Stimulated activated CD8-positive, alpha-beta memory T cell treated with anti-CD3 and anti-CD28 coated beads, Interleukin-4, amount 100 ng/mL, for 1 hour (primary cell): ENCODE measurements at places on chromosomes 5 and 9.

DNA sequence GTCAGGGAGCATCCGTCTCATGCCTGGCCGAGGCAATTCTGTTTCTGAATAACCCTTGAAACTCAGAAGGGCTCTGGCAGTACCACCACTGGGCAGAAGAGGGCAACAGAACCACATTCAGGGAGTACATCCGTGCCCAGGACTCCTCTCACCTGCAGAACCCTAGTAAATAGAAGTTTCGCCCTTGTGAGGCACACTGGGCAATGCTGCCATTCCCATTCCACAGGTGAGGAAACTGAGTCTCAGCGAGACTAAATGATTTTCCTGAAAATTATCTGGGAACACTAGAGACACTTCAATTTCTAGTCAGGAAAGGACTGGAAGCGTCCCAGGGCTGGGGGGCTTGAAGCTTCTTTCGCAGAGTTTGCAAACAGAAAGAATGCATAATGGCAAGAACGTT, 74.7 kb downstream of the FGF1 start:
- peak; percentile 31 for DNase-seq

GRCh38 chr9:99118782-99119466, 14.0 kb downstream of the TGFBR1 start:
- no peak for DNase-seq

DNA sequence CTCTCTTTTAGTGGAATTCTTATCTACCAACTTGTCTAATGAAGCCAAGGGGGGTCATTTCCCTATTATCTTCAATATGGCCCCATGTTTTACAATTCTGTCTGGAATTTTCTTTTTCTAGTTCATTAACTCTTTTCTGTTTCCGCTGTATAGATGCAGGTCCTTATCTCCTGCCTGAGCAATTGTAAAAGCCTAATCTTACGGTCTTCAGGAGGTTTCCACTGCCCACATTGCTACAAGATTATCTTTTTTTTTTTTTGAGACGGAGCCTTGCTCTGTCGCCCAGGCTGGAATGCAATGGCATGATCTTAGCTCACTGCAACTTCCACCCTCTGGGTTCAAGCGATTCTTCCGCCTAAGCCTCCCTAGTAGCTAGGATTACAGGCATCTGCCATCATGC, 132.3 kb downstream of the UNC13B start:
- DNase-seq, result no peak

DNA sequence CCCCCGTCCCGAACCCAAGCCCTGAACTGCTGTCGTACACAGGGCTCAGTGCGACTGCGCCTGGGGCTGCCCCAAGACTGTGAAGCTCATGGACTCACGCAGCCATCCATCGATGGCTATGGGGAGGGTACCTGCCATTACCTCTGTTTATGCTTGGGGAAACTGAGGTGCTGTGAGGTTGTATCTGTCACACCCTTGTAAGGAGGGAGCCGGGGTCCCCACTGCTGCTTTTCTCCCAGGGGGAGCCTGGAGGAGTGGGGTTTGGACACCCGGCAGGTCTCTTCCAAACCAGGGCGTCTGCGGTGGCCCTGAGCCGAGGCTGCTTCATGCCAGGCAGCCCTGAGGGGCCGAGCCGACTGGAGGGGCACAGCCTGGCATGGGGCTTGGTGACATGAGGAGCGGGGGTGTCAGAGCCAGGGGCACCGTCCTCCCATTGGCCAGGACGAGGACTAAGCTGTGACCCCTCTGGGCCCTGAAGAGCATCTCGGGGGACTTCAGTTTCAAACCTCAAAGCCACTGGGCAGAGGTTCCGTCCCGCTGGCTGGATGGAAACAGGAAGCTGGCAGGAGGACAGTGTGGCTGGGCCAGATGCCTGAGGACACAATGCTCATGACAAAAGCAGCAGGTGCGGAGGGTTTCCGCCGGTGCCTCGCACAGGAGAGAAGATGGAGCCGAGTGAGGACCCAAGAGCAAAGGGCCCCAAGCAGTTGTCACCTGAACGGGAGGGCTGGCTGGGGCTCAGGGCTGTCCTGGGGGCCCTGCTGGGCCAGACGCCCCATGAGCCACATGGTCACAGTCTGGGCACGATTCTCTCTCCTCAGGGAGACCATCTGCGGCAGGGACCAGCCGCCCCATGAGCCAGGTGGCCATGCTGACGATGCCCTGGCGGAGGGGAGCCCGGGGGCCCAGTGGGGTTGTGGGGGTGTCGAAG, 54.4 kb upstream of the EXOC3 start:
- no peak for DNase-seq

DNA sequence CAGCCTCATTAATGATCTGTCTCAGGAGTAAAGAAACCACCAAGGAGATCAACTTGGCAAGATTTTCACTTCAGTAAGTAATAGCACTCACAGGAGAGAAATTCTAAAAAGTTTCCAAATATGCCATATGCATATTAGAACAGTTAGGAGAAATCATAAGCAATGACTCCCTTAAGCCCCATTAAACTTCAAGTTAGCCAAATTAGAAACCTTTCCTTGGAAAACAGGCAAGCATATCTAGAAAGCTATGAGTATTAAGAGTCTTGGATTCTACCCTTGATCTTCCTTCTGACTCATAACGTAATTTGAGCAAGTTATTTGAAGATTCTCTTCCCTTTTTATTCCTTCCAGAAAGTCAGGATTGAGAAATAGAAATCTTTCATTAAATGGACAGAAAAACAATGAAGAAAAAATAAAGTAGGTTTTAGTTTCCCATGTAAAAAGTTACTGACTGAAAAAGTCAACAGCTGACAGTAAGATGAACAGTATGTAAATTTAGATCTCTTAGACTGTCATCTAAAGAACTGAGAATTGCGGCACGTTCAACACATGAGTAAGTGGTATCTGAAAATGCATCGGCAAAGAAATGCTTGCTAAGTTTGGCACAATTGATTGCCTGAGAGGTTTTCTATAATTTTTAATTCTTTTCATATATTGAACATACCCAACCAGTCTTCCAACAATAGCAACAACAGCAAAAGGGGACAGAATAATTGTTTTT, 565.7 kb upstream of the FTMT start:
- no peak for DNase-seq

GRCh38 chr5:60374409-60374808, 325.6 kb downstream of the DEPDC1B start:
- DNase-seq, result no peak

DNA sequence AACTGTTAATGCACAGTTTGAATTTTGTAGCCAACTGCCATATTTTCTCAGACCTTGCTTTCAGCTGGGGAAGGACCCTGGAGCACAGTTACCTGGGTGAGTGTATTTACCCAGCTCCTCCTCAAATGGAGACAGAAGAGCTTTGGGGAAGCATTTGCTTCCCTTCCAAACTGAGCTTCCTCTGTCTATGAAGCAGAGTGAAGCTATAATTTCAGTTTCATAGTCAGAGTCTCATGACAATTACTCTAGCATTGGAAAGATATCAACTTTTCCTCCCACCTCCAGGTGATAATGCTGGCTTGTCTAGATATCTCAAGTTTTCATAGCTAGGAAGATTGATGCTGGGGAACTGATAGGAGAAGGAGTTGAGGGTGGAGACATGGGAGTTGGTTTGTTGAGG, 406.4 kb upstream of the CLINT1 start:
- DNase-seq, result no peak

- no peak for DNase-seq
These were observed 88.5 kb downstream of the PBX3 start for GRCh38 chr9:125835655-125836054.

- DNase-seq, result no peak
These were observed 473.0 kb downstream of the RAB3C start for GRCh38 chr5:59055745-59056448.

DNA sequence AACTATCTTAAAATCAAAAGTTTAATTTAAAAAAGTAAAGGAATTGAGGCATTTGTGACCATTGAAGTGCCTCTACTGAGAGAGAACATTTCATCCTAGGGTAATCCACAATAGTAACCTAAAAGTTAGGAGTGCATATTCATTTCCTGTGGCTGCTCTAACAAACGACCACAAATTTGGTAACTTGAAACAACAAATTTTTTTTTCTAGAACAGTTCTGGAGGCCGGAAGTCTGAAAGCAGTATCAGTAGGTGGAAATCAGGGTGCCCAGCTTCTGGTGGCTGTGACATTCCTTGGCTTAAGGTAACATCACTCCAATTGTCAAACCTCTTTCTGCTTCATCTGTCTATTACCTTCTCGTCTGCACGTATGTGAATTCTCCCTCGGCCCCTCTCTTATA, 67.1 kb upstream of the SSBP2 start:
- no peak for DNase-seq

- DNase-seq, result no peak
These were observed 39.2 kb downstream of the CFAP90 start for GRCh38 chr5:7811715-7812114.

DNA sequence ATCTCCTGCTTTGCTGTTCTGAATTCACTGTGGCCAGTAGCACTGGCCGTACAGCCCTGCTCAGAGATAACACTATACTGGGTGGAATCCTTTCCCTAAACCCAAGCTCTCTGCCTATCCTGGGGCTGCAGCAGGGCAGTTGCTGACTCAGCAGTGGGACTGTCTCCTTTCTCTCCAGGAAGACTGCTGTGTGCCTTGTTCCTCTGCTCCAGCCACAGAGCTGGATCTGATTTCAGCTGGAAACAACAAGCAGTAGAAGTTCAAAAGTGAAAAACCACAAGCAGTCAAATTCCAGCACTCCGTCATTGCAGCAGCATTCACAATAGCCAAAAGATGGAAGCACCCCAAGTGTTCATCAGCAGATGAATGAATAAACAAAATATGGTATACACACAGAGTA, 105.0 kb downstream of the FBXL7 start:
- no peak for DNase-seq

GRCh38 chr5:35229076-35230037, 930 bp downstream of the PRLR start:
- DNase-seq, result no peak

GRCh38 chr5:64767959-64768357, 533 bp downstream of the SREK1IP1 start:
- DNase-seq, result no peak

DNA sequence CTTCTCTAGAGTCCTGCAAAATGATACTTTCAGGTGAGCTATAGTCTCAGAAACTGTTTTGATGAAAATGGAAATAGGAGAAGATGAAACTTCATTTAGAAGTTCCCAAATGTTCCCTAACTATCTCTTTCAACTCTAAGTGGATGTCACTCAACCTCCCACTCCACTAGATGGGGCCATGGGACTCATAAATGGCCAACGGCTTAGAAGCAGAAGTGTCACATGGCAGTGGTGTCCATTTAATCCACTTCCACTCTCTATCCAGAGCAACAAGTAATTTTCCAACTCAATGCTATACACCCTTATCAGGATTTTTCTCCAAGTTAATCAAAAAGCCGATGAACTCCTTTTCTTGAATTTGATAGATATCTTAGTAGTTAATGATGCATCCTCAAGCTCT, 295.7 kb downstream of the EDIL3 start:
- no peak for DNase-seq

DNA sequence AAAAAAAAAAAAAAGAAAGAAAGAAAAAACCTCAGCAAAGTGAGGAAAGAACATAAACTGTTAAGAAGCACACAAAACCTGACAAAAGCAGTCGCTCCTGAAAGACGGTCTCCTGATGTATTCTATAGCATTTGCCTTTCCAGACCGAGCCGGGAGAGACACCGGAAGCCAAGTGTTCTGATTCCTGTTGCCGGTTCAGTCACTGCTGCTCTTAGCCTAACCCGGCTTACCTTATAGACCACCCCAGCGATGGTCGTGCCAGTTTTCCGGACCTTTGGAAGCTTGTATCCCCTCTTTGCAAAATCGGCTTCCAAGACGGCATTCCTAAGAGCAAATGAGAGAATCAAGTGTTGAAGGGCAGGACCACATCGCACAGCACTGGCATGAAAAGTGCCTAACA, 630 bp downstream of the PSMB7 start:
- no peak for DNase-seq

GRCh38 chr9:111076042-111076441, 37.8 kb upstream of the LPAR1 start:
- DNase-seq, result no peak

DNA sequence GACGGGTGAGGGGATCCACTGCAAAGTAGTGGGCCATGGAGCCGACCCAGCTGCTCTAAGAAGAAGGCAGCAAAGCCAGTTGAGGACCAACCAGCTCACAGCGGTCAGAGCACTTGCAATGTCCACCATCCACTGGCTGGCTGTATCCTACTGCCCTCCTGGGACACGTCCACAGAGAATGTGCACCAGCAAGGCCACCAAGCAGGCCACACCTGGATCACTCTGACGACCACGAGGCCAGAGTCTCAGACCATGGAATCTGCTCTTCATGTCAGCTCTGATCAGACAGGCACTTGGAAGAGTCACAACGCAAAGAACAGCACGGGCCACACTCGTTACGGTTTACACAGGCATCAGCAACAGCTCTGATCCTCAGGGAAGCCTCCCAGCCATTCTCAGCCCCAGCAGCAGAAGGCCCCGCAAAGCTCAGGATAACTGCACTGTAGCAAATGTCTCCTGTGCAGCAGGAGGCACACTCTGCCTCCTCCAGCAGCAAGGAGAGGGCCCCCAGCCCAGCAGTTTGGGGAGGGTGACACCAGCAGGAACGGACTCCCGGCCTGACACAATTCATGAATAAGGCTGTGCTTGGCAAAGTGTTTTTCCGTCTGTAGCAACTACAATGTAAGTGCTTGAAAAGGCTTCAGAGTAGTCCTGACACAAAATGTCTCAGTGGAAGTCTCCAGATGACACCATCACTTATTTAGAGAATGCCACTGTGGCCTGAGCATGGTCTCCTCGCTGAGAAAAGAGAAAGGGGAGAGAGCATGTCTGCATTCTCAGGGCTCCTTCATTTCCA, 15.7 kb downstream of the SEMA4D start:
- DNase-seq, result no peak

GRCh38 chr5:2299388-2300220, 416.9 kb upstream of the IRX4 start:
- DNase-seq, result no peak

GRCh38 chr5:142315096-142315900, 9.5 kb downstream of the SPRY4 start:
- DNase-seq, result no peak

DNA sequence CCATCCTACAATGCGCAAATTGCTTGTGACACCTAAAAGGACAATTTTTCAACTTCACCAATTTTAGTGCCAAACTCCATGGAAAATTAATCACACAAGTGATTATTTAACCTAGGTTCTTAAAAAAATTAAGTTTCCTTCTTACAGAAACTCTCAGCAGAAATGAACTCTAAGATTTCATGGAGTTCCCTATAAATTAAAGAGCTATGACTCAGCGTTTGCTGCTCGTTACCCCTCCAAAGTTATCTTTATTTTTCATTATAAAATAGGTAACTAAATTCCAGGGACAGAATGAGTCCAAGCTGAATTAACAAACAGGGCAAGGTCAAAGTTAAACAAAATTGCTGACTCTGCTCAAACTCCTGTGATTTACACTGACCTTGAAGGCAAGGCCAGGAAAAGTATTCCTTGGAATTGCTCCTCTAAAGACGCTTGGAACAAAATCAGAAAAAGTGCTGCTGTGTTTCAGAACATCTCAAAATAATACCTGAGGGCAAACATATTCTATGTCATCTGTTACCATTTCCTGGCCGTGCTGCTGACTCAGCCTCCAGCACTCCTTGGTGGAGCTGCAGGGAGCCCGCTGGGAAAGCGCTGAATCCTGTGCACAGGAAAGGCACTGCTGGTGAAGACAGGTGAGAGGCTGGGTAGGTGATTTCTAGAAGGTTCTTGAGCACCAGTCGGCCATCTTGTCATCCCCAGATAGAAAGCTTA, 2.5 kb upstream of the CMBL start:
- DNase-seq, result no peak
